ENCODE measurements at places on chromosomes 7 and 10.

GRCh38 chr10:6135039-6135438 is 46.2 kb downstream of the RBM17 start:
- no peak for DNase-seq

DNA sequence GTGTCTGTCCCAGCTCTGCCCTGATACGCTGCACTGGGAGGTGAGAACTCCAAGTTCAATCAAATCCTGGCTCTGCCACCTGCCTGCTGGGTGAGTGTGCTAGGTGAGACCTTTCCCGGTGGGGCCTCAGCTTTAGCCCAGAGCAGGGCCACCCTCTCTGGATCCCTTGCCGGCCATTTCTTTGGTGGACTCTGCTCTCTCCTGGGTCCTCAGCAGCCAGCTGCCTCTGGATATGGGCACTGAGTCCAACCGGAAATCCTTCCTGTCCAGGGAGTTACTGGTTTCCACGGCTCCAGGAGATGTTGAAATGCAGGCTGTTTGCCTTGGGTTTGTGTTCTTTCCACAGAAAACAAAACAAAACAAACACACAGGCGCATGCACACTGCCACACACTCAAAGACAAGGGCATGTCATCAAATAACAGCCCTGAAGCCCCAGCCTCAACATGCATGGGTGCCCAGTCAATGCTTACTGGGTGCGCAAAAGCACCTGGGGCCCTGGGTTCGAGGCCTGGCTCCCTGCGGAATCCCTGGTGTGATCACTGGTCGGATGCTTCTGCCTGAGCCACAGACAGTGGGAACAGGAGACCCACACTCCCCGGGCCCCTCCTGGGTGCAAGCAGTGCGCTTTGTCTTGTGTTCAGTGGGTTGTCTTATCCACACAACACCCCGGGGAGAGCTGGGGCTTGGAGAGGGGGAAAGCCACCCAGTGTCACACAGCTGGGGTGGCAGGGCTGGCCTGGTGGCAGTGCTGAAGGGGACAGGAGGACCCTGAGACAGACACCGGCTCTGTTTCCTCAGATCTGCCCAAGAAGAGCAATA is 33.1 kb downstream of the PPIF start:
- peak; percentile 19 for DNase-seq

- no peak for DNase-seq
These were observed 212.8 kb downstream of the NSUN6 start for GRCh38 chr10:18438361-18439126.

- no peak for DNase-seq
These were observed 5.7 kb upstream of the OR2F2 start for GRCh38 chr7:143929224-143929920.

DNA sequence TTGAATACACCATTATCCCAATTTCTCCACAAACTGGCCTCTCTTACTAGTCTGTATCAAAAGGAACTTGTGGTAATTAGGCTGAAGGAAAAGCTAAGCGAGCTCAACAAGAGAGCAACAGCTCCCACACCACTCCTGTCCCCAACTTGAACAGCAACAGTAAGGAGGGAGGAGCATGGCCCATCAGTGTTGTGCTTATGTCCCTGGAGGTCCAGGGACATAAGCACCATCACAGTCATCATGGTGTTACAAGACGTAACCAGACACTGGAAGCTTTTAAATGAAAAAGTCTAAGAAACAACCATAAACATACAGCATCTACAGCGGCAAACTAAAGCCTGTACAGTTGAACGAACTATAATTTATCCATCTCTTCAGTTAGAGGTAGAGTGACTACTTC is 989 bp downstream of the ERLIN1 start:
- no peak for DNase-seq

DNA sequence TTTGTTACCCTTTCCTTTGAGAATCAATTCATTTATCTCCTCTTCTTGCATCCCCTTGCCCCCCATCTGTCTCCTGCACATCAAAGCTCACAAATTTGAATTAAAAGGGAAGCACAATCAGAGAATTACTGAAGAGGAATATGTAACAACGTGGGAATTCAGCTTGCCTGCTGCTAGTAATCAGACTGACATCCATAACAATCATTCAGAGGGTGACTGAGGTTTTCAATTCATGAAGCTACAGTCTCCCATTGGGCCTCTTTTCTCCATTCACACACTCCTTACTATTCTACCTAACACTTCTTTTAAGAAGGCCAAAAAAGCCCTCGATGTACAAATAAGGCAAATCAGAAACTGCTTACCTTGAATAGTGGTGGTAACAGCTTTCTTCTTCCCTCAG is 24.3 kb upstream of the DNA2 start:
- no peak for DNase-seq

DNA sequence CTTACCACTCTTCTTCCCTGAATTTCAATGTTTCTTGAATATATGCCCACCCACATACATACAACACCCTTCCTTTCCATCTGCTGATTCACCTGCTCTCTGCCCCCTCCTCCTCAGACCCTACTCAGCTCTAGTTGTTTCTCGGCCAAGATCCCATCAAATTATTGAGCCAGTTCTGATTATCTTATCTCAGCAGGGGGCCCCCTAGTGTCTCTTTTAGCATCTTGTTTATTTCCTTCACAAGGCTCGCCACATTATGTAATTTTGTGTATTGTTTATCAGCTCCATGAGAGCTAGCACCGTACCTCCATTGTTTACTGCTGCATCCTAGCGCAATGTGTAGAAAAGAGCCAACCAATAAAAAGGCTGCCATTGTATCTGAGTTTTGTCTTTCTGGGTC is 71.9 kb downstream of the FAM13C start:
- no peak for DNase-seq

DNA sequence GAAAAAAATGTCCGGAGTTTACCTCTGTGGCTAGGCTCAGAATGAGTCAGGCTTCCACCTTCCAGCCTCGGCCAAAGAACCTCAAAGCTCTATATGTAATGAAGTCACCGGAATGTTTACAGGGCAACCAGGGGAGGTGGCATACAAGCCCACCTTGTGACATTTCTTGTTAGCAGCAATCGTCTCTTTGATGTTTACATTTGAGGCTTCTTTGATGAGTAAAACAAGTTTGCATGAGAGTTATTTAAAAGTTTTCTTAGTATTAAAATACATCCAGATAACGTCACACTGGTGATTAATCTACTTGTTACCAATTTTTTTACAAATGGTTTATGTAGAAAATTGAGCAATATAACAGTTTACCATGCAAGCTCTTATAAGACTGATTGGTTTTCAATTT is 133.1 kb upstream of the ADAM12 start:
- no peak for DNase-seq

DNA sequence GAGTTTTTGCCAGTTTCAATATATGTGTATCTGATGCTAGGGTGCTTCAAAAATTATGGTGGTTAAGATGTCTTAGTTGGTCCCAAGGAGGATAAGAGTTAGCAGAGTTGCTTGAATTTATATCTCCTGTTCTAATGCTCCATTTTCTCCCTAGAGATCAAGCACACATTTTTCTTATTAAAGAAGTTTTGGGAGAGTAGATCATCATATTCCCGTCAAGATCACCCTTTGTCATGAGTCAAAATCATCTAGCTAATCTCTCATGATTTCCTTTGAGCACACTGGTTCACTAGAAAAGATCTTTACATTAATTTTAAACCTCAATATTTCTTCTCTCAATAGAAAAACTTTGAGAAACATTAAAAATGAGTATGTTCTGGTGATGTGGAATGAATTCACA is 429.9 kb upstream of the SEMA3A start:
- no peak for DNase-seq

- no peak for DNase-seq
These were observed 124.7 kb downstream of the ELMO1 start for GRCh38 chr7:37323966-37324365.

GRCh38 chr7:18020138-18020715 is 7.4 kb downstream of the PRPS1L1 start:
- no peak for DNase-seq

GRCh38 chr10:52111101-52111891 is 202.8 kb upstream of the DKK1 start:
- no peak for DNase-seq

DNA sequence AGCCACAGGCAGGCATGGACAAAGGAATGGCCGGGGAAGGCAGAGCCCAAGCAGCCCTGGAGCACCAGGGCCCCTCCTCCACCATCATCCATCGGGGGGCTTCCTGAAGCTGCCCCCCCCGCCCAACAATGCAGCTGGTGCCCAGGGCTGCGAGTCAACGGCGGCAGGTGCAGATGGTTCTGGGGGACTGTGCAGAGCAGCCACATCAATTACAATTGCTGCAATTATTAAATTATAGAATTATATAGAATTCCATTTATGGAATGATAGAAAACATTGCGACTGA is 28.3 kb downstream of the EBF3 start:
- no peak for DNase-seq

DNA sequence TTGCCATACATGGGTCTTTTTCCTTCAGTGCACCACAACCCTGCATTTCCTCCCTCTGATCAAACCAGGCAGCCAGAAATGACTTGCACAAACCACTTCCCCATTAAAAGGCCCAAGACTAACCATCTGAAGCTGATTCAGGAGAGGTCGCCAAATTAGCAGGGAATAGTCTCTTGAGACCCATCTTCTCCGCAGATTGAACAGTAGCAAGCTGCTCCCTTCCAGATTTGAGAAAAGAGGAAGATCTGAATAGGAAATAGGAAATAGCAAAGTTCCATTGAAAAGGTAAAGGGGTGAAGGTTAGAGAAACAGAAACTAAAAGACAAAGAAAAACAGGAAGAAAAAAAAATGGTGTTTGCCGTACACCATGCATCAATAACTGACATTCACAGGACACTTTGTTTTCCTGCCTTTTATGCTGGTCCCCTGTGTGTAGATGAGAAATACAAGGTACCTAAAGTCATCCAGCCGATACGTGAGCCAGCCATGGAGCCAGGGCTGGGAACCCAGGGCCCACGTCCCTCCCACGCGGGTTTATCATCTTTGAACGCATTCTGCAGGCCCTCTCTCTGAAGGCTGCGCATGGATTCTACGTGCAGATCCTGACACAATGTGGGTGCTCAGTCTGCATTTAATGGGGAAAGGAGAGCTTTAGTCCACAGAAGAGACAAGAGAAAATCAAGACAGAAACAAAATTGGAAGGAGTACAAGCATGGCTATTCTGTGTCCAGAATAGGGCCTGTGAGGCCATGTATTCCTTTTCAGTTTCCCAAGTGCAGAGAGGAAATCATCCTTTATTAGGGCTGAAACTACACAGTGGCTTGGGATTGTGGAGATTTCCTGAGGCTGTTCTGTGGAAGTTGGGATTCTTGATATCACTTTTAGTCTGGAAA is 268.4 kb upstream of the NPVF start:
- no peak for DNase-seq

DNA sequence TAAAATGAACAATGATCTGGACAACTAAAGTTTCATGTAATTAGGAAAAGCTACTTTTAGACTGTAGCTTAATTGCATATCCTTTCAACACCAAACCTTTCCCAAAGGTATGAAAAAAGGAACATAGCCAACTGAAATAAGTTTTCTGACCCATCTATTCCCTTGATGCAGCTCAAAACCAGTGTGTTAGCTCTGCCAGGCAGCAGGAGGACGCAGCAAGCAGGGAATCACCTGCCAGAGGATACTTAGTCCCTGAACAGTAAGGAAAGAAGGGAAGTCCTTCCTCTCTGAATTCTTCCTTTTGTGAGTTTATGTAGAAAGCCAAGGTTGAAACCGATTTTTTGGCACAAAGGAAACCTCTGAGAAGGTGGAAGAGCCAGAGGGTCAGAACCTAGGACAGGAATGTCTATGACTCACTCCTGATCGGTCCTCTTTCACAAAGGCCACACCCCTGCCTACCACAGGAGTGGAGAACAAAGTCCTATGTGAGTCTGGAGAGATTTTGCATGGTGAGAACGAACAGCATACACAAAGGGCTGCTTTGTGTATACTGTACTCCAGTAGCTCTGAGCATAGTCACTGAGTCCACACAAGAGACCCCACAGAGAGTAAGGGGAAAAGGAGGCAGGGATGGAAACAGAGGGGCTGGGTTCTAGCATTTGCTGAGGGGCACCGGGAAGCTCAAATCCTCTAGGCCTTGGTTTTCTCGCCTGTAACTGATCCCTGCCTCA is 68.8 kb upstream of the GSDME start:
- DNase-seq = peak; percentile 51

DNA sequence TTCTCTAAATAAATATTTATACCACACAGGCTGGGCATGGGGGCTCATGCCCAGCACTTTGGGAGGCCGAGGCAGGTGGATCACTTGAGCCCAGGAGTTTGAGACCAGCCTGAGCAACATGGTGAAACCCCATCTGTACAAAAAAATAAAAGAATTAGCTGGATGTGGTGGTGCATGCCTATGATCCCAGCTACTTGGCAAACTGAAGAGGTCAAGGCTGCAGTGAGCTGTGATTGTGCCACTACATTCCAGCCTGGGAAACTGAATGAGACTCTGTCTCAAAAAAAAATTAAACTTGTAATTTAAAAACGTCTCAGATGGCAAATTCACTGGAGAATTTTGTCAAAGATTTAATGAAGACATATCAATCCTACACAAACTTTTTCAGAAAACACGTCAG is 277.6 kb upstream of the BMPER start:
- no peak for DNase-seq

DNA sequence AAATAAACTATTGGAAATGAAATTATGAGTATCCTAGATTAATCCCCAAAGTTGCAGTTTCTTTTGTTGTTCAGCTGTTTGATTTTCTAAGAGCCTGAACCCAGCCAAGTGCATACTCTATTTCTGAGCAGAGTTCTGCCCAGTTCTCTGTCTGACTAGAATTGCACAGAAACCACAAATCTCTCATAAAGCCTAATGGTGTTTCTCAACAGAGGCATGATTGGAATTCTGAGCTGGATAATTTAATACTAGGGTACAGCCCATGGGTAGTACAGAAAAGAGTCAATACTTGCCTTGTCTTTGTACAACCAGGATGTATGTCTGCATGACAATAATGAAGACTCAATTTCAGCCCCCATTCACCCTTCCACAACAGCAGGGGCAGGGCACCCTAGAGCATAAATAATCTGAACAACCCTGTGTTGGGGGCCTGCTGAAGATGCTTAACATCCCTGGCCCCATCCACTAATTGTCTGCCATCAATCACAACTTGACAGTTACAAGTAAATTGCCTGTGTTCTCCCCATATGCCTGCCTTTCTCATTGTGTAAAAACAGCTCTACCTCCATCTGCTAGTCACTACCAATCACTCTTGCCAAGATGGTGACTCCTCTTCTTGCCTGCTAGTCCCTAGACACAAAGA is 114.4 kb downstream of the NPSR1 start:
- DNase-seq = no peak

DNA sequence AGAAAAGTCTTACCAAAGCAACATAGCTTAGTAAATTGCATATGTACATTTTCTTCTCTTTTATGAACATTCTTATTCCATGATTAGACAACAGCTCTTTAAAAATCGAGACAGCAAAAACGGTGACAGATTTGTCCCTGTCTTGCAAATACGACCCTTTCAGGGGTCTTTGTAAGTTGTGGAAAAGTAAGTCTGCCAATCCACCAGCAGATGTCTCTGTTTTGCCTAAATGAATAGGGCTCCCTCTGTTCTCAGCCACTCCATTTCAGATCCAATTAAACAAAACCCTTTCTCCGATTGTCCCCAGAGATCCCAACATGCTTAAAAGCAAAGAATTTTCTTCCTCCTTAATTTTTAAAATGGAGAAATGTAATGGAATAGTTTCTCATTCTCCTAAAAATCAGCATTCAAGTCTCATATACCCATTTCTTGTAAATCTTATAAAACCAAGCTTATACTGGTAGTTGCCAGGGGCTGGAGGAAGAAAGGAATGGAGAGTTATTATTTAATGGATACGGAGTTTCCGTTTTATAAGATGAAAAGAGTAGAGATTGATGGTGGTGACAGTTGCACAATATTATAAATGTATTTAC is 61.0 kb upstream of the NFE2L3 start:
- DNase-seq = no peak

- no peak for DNase-seq
These were observed 47.6 kb upstream of the ZPBP start for GRCh38 chr7:50140688-50141087.

GRCh38 chr7:146146831-146147486 is 30.4 kb downstream of the CNTNAP2 start:
- no peak for DNase-seq

Data from H9 (cell line).